ENCODE measurements at places on chromosomes 5 and 9.

DNA sequence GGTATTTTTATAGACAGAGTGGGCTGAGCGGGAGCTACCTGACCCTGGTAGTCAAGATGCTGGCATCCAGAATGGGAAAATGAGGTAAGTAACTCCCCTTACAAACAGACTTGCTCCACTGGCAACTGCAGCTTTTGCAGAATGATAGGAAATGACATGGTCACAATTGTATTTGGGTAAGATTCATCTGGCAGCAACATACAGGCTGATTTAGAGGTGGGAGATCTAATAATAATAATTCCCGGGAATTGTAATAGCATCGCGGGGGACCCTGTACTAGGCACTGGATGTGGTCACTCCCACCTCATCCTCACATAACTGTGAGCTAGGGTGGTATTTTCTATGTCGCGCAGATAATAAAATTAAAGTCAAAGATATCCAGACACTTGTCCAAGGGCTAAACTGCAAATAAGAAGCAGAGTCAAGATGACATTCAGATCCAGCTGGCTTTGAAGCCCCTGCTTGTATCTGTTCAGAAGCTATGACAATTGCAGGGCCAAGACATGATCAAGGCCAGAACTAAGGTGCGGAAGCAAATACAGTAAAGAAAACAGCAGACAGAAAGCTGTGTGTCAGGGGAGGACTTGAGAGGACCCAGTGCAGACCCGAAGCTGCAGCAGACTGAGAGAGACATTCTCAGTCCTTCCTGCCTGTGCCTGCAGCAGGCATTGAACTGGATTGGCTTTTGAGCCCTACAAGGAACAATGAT, 507.2 kb downstream of the BNC2 start:
- DNase-seq: no peak

- DNase-seq: peak; percentile 94
Observed at GRCh38 chr5:140401362-140402257, at the start of gene ANKHD1. ANKHD1 (plus strand) TSS chr5:140401833; CDS start chr5:140401968, 135 bp downstream.

- no peak for DNase-seq
Observed at GRCh38 chr5:176995896-176996767, 10.4 kb downstream of the UIMC1 start.

DNA sequence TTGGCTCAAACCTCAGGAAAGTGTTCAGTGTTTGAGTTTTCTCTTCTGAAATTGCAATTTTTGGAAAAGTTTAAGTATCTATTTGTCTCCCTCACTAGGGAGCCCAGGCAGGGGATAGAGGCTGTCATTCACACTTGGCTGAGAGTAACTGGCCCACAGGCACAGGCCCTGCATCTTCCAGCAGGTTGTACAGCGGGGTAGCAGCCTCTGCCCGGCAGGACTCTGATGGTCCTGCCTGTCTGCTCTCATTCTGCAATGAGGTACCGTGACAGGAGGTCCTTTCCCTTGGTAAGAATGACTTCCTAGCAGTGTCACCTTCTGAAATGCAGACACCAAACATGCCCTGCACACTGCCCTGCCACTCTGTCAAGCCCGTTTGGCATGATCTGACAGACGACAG, 282.8 kb upstream of the DAP start:
- no peak for DNase-seq

DNA sequence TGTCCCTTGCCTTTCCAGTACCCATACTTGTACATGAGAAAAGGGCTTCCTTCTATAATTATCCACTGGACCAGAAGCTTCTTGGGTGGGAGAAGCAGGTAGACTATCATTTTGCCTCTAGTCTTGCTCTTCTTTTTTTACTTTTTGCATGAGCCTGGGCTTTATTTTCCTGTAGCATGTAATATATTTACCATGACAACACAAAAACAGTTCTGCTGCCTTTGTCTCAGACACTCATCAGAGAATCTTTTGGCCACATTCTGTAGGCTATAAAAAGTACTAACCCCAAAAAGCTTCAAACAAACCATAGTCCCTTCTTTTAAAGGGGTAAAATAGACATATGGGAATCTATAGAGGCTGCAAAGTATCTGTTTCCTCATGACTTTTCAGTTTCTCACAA, 339.2 kb upstream of the PIK3R1 start:
- no peak for DNase-seq

DNA sequence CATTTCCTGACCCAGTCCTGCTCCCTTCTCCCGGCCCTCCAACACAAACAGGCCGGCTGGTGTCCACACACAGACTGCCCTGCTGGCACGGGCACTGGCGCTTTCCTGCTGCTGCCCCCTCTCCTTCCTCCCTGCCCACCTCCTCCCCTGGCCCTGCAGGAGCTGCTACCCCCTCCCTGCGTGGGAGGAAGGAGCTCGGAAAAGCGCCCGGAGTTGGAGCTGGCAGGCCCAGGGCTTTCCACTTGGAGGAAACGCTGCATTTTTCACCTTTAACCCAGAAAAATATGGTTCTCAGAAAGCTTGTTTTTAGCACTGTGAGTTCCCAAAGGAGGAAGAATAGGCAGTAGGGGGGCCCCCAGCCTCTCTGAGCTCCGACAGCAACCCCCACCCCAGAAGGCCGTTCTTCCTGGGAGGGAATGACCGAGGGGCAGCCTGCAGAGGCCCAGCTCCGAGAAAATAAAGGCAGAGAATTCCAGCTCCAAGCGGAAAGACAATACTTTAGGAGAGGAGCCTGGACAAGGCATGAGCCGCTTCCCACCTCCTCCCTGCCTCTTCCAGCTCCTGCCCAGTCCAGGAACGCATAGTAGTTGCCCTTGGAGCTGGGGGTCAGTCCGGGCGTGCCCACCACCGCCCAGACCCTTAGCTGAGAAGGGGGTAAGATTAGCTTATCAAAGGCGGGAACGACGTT, 88.9 kb downstream of the LIFR start:
- DNase-seq: peak; percentile 41

DNA sequence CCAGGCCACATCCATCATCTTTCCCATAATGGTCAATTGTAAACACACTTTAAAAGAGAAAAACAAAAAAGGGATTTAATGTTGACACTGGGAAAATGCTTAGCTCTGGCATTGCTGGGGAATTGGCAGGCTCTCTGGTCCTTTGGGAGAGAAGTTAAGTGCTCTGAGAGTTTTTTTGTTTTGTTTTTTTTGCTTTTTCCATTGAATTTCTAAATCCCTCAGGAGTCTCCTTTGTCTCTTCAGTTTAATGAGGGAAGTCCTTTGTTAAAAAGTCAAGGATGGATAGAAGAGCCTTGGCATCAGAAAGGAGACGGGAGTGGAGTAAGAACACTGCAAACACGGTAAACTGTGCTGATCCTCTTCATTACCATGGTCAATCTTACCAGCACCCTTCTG, 7.1 kb upstream of the HAND1 start:
- DNase-seq: no peak

DNA sequence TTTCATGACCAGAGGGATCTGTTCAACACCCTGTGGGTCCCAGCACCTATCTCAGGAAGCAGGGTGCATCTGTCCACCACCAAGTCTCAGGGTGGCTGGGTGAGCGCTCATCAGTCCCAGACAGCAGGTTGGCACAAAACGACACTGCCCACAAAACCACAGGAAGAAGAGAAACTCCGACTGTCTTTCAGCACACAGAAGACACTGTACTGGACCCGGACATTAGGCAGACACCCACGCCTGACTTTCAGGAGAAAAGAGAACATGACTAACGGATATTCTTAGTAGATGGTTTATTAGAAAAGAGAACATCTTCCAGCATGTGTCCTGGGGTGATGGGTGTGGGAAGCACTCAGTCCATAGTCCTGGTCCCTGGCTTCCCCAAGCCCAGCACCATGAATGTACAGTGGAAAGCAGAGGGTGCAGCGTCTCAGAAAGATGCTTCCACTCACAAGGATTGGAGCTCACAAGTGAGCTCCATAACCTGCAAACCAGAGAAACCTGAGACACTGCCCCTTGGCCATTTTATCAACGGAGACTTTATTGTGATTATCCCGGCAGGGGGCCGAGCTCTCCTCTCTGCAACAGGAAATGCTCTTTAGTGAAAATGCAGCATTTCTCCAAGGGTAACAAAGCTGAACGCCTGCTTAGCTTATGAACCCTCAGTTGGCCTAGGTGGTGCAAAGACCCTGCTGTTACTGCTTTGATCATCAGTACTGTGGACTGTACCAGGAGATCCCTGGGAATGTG, 35.8 kb upstream of the LCP2 start:
- DNase-seq: peak; percentile 46

DNA sequence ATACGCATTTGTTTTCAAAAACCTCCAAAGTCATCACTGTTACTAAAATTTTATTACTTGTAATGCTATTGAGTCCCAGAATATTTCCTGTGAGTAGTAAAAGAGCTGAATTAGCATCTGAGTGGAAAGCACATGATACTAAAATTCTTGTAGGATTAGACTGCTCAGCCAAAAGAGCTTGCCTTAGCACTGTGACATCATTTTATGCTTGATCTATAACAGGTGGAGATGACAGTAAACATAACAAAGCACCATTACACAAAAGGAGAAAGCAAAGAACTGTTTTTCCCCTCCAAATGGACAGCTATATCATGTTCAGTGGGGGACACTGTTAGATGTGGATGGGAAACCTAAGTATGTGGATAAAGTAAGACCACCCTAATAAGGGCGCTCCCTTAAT, 5.8 kb upstream of the JAK2 start:
- no peak for DNase-seq

GRCh38 chr9:136646827-136647711, 15.6 kb upstream of the EGFL7 start:
- no peak for DNase-seq

- DNase-seq: no peak
Observed at GRCh38 chr9:26801772-26802171, 90.8 kb downstream of the CAAP1 start.

DNA sequence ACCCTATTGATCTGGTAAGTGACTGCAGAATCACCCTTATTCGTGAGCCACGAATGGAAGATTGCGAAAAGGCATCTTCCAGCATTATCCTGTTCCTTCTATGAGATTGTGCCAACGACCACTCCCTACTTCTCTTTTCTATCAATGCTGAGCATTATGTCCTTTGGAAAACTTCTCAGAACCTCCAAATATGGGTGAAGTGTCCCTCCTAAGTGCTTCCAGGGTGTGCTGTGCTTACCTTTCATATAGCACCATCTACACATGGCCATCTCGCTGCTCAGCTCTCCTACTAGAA, 14.7 kb upstream of the LCP2 start:
- no peak for DNase-seq

- no peak for DNase-seq
Observed at GRCh38 chr5:54093081-54093492, 217.3 kb downstream of the ARL15 start.

Measured in iPS-NIHi11 (cell line).